H9 (cell line): ENCODE measurements at places on chromosomes 4 and X. TPM values are rescaled to one million over a fixed set of nuclear protein-coding genes. Genes with fewer than 3 reads are reported as not detected.
A peak's percentile ranks its signal among the peaks of the same experiment; 100 is the strongest.

- no peaks in the 10 kb centered on the region for H3K27me3 ChIP-seq
- no peak for DNase-seq
- peaks cover 65% of the 10 kb centered on the region for H3K36me3 ChIP-seq
- no peak overlapping the region for H3K27ac ChIP-seq
- H3K4me3 ChIP-seq: no peak overlapping the region
Observed at GRCh38 chr4:147651563-147651962, 32.4 kb downstream of the PRMT9 start.

DNA sequence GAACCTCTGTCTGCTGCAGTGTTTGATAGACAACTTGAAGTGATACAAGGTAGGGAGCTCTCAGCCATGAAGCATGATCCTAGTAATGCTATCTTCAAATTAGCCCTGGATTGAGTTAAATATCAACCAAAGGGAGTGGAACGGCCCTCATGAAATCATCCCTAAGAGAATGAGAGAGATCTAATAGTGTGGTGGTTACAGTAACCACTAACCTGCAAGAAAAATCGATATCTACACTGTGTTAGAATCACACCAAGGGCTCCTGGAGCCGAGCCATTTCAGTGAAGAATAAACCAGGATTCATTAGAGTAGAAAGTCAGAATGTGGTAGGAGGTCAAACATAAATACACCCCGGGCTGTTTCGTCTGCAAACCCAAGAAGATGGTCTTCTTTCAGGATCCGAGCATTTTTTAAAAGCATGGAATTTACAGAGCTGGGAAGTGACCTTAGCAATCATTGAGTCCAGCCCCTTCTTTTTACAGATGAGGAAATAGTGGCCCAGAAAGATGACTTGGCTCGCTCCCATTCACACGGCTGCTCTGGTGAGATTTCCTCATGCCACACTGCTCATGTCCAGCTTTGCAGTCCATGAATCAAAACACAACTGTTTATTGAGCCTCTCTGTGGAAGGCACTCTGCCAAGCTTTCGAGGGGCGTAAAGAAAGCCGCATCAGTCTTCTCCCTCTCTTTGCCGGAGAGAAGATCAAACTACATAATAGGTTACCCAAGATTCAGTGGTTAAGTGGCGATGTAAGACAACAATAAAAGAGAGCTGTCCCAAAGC is 5.5 kb upstream of the DCTD start:
- H3K4me3 ChIP-seq: no peak overlapping the region
- H3K27me3 ChIP-seq: no peaks in the 10 kb centered on the region
- no peak for DNase-seq

GRCh38 chrX:11758400-11759171 is 549 bp downstream of the MSL3 start:
- H3K27ac ChIP-seq: no peak overlapping the region
- H3K4me1 ChIP-seq: no peaks in the 10 kb centered on the region
- peak overlapping the region; percentile 84 for H3K4me3 ChIP-seq
- peaks cover 22% of the 10 kb centered on the region for H3K36me3 ChIP-seq
- H3K27me3 ChIP-seq: no peaks in the 10 kb centered on the region

GRCh38 chr4:150402871-150403272 is 179.1 kb upstream of the MAB21L2 start:
- no peak overlapping the region for H3K27ac ChIP-seq
- no peaks in the 10 kb centered on the region for H3K36me3 ChIP-seq
- no peaks in the 10 kb centered on the region for H3K4me1 ChIP-seq
- H3K4me3 ChIP-seq: no peak overlapping the region
- no peak for DNase-seq
- H3K27me3 ChIP-seq: no peaks in the 10 kb centered on the region

- no peaks in the 10 kb centered on the region for H3K27me3 ChIP-seq
- DNase-seq: no peak
- no peak overlapping the region for H3K27ac ChIP-seq
- H3K4me1 ChIP-seq: no peaks in the 10 kb centered on the region
Observed at GRCh38 chrX:45537936-45538335, 337.3 kb upstream of the DIPK2B start.

GRCh38 chr4:95505151-95505550 is 43.6 kb downstream of the UNC5C start:
- H3K4me1 ChIP-seq: no peaks in the 10 kb centered on the region
- H3K4me3 ChIP-seq: no peak overlapping the region
- no peak overlapping the region for H3K27ac ChIP-seq
- no peaks in the 10 kb centered on the region for H3K36me3 ChIP-seq
- no peaks in the 10 kb centered on the region for H3K27me3 ChIP-seq

GRCh38 chr4:1556541-1557220 is 127.4 kb downstream of the FAM53A start:
- no peak overlapping the region for H3K27ac ChIP-seq
- H3K4me3 ChIP-seq: no peak overlapping the region
- peak; percentile 74 for DNase-seq
- H3K27me3 ChIP-seq: no peaks in the 10 kb centered on the region

DNA sequence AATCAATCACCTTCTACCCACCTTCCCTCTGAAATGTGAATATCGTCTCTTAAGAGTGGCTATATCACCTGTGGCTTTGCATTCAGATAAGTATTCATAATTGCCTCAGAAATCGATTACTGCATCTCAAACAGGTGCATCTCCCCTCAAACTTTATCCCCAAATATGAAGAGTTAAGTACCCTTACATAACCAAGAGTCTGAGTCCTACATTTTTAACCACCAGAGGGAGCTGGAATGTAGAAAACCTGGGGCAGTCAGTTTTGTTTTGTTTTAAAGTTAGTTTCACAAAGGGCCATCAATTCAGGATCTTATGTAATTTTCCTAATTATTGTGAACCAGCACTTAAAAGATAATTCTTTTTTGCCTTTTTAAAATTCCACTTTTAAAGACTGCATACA is 5.7 kb downstream of the TCEANC start:
- no peaks in the 10 kb centered on the region for H3K4me1 ChIP-seq
- H3K4me3 ChIP-seq: no peak overlapping the region
- peaks cover 40% of the 10 kb centered on the region for H3K36me3 ChIP-seq
- no peaks in the 10 kb centered on the region for H3K27me3 ChIP-seq
- no peak for DNase-seq

DNA sequence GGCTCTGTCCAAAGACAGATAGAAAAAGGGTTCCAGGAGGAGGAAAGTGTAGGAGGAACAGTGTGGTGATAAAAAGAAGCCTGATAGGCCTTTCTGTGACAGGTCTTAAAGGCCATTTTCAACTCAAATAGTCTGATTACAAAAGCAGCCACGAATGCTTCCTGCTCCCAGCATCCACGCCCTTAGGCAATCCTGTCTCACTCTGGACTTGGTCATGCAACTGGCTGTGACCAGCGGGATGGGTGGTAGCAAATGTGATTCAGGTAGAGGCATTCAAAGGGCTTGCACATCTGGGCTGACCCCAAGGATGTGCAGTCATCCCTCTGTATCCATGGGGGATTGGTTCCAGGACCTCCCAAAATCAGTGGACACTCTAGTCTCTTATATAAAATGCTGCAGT is 14.4 kb upstream of the SEPSECS start:
- H3K4me1 ChIP-seq: no peaks in the 10 kb centered on the region
- no peaks in the 10 kb centered on the region for H3K36me3 ChIP-seq
- no peak overlapping the region for H3K4me3 ChIP-seq
- DNase-seq: no peak
- no peaks in the 10 kb centered on the region for H3K27me3 ChIP-seq

GRCh38 chrX:19650996-19651395 is 135.7 kb upstream of the MAP3K15 start:
- no peak overlapping the region for H3K27ac ChIP-seq
- H3K36me3 ChIP-seq: peaks cover 4% of the 10 kb centered on the region; the same call in 1 of the 2 replicates
- H3K27me3 ChIP-seq: no peaks in the 10 kb centered on the region

DNA sequence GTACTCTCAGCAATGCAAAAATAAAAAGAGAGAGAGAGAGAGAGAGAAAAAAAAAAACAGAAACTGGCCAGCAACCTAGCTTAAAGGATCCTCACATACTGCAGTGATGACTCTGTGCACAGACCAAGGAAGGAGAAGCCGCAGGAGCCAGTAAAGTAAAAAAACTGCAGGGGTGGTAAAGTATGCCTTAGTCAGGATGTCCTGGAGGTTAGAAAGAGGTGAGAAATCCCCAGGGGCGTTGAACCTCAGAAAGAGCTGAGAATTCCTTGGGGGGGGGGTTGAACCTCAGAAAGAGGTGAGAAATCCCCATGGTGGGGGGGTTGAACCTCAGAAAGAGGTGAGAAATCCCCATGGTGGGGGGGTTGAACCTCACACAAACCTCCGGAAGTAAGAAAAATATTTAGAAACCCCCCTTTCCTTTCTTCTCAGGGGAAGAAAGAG is 48.0 kb downstream of the MAGEA9 start:
- H3K4me3 ChIP-seq: peak overlapping the region; percentile 47
- no peak for DNase-seq
- H3K27ac ChIP-seq: peak overlapping the region; percentile 80
- peaks cover 10% of the 10 kb centered on the region for H3K36me3 ChIP-seq
- H3K27me3 ChIP-seq: no peaks in the 10 kb centered on the region
- H3K4me1 ChIP-seq: peaks cover 2% of the 10 kb centered on the region; the same call in 1 of the 2 replicates

- DNase-seq: peak; percentile 69
- H3K27ac ChIP-seq: no peak overlapping the region
- no peaks in the 10 kb centered on the region; the same call in 2 of the 3 replicates for H3K36me3 ChIP-seq
- no peak overlapping the region for H3K4me3 ChIP-seq
- H3K4me1 ChIP-seq: no peaks in the 10 kb centered on the region
Observed at GRCh38 chr4:166594326-166594946, 639.9 kb downstream of the SPOCK3 start.

- H3K4me1 ChIP-seq: no peaks in the 10 kb centered on the region
- no peak overlapping the region for H3K4me3 ChIP-seq
- no peak overlapping the region for H3K27ac ChIP-seq
- no peaks in the 10 kb centered on the region for H3K36me3 ChIP-seq
- DNase-seq: no peak
- H3K27me3 ChIP-seq: no peaks in the 10 kb centered on the region
Observed at GRCh38 chrX:37896511-37896890, 49.1 kb upstream of the DYNLT3 start.

DNA sequence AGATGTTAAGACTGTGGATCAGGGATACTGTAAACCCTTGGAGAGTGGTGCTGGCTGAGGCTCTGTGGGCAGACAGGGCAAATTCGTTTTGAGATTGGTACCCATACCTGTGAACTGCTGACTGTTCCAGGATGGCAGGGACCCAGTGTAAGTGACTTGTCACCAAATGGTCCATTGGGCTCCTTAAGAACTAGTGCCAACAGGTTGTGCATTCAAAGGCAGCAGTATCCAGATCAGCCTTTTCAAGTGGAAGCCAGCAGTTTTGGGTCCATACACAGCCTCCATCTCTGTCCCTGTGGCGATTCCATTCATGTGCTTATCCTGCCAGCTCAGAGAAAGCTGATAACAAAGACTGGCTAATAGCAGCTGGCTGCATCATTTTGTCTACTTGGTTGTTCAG is 84.0 kb upstream of the SCOC start:
- H3K27ac ChIP-seq: no peak overlapping the region
- no peaks in the 10 kb centered on the region for H3K27me3 ChIP-seq
- H3K36me3 ChIP-seq: no peaks in the 10 kb centered on the region
- no peak for DNase-seq
- no peak overlapping the region for H3K4me3 ChIP-seq

DNA sequence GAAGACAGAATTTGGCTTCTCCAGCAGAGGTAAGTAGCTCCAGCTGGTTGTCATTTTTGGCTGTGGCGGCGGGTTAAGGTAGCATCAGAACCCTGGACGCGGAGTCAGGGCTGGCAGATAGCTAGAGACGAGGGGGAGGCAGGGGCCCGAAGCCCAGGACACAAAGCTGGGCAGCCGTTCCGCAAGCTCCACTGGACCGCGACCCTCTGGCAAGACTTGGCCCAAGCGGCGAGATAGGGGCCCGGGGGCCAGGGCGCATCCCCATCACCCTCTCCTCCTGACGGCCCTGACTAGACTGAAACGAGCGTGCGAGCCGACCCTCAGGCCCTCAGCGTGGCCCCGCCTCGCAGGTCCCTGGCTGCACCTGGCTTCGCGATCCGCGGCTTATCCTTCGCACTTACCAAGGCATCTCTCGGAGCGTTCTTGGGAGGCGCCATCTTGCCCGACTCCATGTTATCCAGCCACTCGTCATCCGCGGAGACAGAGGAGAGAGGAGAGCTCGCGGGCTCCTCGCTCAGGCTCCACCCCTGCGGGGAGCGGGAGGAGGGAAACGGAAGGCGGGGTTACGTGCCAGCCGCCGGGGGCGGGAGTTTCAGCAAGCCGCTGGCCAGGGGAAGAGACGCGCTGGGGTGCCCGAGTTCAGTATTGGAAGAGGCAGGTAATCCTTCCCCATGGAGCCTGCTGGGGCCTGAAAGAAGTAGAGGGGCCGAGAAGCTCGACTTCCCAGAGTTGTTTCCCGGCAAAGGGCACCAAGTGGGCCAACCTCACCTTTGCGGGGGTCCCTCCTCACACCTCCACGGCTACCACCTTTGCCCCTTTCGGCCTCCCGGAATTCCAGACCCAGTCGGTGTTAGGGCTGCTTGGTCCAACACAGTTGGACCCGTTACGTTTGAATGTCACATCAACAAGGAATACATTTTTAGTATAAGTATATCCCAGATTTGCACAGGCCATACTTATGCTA is at the start of gene TAF9B:
TSS of gene TAF9B (minus strand) at position 491 of the 964 bp plus-strand sequence. CDS start at position 452, 39 bp downstream.
- H3K4me1 ChIP-seq: no peaks in the 10 kb centered on the region
- H3K4me3 ChIP-seq: peak within 1 kb of the TSS; percentile 88
- DNase-seq: peak; percentile 88
- H3K27me3 ChIP-seq: no peaks in the 10 kb centered on the region
- H3K27ac ChIP-seq: no peak within 1 kb of the TSS

GRCh38 chr4:105119356-105119755 is 27.3 kb upstream of the TET2 start:
- no peak for DNase-seq
- no peaks in the 10 kb centered on the region for H3K36me3 ChIP-seq
- no peak overlapping the region for H3K27ac ChIP-seq

GRCh38 chrX:81791086-81791485 is 589.2 kb downstream of the SH3BGRL start:
- no peak overlapping the region for H3K27ac ChIP-seq
- H3K4me1 ChIP-seq: no peaks in the 10 kb centered on the region
- peaks cover 30% of the 10 kb centered on the region for H3K36me3 ChIP-seq
- no peak overlapping the region for H3K4me3 ChIP-seq
- DNase-seq: no peak

GRCh38 chrX:71195964-71196649 is 26.9 kb upstream of the GJB1 start:
- peaks cover 4% of the 10 kb centered on the region; the same call in 1 of the 2 replicates for H3K36me3 ChIP-seq
- peak; percentile 38 for DNase-seq
- H3K4me1 ChIP-seq: peaks cover 4% of the 10 kb centered on the region; the same call in 1 of the 2 replicates
- no peak overlapping the region; the same call in 2 of the 3 replicates for H3K4me3 ChIP-seq
- H3K27me3 ChIP-seq: no peaks in the 10 kb centered on the region

The CCDC120 gene
- total RNA-seq: 14.5 and 15.7 TPM in 2 replicates

The SLC25A14 gene
- total RNA-seq: 11.7 and 12.7 TPM in 2 replicates

The GPR173 gene
- 4.5 and 5.4 TPM in 2 replicates for total RNA-seq

The LDB2 gene
- total RNA-seq: 22.5 and 25.8 TPM in 2 replicates

The STPG2 gene
- total RNA-seq: 0.11 and 0.20 TPM in 2 replicates

The HELT gene
- not detected in 2 replicates for total RNA-seq

The GALNTL6 gene
- 0.22 TPM in 1 of 2 replicates, not detected in the other for total RNA-seq

The SMIM10L2A gene
- total RNA-seq: 18.1 and 18.3 TPM in 2 replicates

The BST1 gene
- 0.48 TPM in 1 of 2 replicates, not detected in the other for total RNA-seq

The RAB39B gene
- total RNA-seq: 6.8 and 7.2 TPM in 2 replicates

The HPGDS gene
- total RNA-seq: not detected in 2 replicates

The SMIM43 gene
- total RNA-seq: 1.0 and 1.2 TPM in 2 replicates
